ENCODE measurements at places on chromosomes 6 and 20.

DNA sequence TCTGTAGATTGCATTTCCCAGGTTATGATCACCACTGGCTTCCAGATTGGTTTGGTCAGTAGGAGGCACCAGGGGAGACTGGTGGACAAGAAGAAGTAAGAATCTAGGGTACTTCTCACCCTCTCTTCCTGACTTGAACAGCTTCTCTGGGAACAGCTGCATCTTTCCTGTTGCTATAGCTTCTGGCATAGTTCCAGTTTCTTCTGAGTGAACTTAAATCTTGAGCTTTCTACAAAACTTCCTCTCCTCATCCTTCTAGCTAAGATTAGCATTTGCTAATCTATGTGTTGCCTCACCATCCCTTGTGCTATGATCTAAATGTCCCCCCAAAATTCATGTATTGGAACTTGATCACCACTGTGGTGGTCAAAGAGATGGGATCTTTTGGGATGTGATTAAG lies 724.6 kb downstream of the UTRN start:
- no peak for DNase-seq

DNA sequence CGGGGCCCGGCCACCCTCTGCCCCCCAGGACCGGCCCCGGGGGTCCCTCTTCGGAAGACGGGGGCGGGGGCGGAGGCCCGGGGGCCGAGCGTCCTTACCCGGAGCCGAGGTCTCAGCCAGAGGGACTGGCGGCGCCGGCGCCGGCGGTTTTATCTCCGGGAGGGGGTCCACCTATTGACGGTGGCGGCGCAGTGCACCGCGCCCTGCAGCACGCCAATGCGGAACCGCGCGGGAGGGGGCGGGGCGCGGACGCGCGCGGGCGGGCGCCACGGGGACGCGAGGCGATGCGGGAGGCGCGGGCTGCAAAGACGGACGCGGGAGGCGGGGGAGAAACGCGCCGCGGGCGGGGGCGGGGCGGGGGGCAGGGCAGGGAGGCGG lies at the start of gene EEF1A2:
EEF1A2 (minus strand) TSS at position 124 of the 378 bp plus-strand sequence. CDS start 1,320 bp downstream, outside the sequence.
- DNase-seq = no peak

DNA sequence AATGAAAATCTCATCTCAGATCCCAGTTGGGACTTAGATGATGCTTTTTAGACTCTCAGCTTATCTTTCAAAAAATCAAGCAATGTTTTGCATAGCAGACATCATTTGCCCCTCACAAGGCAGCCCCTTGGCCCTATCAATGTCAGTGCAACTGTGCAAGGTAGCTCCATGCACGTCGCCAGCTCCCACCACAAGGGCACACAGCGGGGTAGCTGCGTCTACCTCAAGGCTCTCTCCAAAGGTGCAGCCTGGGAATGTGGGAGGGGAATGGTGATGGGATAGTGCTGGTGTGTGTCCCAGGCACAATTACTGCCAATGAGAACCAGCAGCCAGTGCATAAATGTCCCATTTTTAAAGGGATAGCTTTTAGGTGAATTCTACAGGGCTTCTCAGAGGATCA lies 137.5 kb upstream of the SYNDIG1 start:
- DNase-seq = no peak

GRCh38 chr6:131868836-131869235 lies 61.0 kb downstream of the ENPP1 start:
- no peak for DNase-seq

- DNase-seq = no peak
Observed at GRCh38 chr6:157660414-157660813, 162.6 kb upstream of the SNX9 start.

- no peak for DNase-seq
Observed at GRCh38 chr6:47117314-47117713, 75.2 kb upstream of the ADGRF1 start.

GRCh38 chr6:156957931-156958547 lies 180.9 kb downstream of the ARID1B start:
- no peak for DNase-seq

DNA sequence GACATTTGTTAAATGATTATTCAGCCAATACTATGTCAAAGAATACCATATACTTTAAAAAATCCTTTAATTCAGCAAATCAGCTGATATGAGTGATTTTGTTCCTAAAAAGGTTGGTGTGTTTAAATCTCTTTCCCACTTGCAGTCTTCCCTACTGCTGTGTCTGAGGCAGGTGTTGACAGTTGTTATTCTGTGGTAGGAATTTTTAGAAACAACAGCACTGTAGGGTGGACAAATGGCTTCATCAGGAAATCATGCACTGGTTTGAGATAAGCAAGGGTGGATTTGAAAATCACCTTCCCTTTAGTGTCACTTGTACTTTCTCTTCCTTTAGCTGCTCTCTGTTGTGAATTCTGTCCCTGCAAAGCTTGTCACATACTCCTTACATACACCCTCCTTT lies 213.7 kb upstream of the SGK1 start:
- DNase-seq = no peak

GRCh38 chr20:20606050-20606449 lies 106.4 kb downstream of the RALGAPA2 start:
- no peak for DNase-seq

DNA sequence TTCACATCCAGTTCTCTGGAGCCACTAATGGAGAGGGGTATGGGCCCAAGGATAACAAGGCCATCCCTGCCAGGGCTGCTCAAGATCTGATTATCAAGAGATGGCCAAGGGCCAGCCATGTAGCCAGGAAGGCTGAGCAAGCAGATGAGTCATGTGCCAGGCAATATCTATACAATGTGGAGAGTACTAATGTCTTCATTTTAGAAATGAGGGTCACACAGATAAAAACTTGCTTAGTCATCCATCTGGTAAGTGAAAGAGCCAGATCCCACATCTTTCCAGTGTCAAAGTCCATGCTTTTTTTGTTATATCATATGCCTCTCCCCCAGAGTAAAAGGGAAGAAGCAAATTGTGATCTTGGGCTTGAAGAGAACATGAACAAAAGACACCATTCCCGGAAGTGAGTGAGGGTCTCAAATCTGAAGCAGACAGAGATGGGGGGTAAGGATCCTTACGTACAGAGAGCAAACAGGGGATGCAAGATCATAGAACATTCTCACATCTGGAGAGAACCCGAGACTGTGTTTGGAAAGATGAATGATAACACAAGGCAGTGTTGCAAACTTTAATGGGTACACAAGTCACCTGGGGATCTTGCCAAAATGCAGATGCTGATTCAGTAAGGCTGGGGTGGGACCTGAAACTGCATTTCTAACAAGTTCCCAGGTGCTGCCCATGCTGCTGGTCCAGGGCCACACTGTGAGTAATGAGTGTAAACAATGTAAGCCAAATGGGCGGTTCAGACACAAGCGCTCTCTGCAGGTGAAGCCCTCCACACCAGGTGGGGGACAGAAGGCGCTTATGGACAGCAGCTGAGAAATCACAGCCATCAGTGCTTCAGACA lies 20.0 kb upstream of the GSTA3 start:
- no peak for DNase-seq

DNA sequence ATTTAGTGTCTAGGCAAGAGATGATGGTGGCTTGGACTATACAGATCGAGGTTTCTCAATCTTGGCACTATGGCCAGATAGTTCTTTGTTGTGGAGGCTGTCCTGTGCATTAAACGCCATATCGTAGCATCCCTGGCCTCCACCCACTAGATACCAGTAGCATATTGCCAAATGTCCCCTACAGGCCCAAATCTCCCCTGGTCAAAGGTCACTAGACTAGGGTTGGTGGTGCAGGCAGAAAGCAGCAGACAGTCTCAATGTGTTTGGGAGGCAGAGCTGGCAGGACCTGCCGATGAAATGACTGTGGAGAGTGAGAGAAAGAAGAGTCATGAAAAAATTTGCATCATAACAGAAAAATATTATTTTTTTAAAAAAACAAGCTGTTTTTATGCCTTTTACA lies 63.0 kb downstream of the TRAM2 start:
- no peak for DNase-seq

GRCh38 chr6:150304429-150304828 lies 64.4 kb upstream of the IYD start:
- no peak for DNase-seq

DNA sequence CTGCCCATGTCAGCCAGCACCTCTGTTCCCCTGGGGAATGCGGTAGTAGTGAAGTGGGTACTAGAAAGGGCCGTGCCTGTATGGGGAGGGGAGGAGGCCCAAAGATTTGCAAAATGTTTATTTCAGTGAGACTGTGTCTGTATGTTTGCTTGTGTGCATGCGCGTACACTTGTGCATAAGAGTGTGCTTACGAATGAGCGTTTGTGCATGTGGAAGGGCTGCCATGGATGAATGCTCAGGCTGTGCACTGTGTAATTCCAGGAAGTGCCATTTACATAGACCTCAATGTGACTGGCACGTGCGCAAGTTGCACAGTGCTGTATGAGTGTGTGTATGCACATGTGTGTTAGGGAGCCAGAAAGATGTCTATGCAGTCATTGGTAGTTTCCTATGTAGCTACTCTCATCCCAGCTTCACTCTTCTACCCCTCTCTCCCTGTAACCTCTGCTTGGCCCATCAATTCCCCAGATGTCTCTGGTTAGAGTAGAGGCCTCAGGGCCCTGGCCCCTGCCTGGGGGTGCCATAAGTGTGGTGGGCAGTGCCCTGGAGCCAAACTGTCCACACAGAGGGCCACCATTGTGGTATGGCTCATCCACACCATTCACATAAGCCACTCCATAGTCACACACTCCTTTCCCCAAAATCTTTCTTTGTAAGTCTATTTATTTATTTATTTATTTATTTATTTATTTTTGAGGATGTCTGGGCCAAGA lies 26.8 kb upstream of the SLC22A7 start:
- no peak for DNase-seq

DNA sequence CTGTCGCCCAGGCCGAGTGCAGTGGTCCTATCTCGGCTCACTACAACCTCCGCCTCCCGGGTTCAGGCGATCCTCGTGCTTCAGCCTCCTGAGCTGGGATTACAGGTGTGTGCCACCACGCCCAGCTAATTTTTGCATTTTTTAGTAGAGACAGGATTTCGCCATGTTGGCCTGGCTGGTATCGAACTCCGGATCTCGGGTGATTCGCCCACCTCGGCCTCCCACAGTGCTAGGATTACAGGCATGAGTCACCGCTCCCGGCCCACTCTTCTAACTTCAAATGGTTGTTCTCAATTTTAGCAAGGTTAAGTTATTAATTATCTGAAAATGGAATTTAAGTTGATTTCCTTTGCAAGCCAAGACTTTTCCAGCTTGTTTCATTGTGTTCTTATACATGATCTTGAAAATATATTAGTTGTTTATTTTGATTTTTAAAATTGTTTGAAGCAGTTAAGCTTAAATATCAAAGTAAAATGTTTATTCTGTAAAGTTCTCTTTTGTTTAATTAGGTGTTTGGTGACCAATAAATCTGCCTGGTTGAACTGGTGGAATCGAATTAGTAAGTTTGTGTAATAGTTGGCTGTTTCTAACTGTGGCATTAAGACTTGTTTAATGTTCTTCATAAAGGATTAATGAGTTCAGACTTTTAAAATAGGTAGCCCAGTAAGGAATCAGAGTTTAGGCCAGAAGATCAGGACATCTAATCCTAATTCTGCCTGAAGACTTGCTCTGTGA lies 2.3 kb downstream of the PM20D2 start:
- DNase-seq = no peak
